NCI-H1092 (cell line): ENCODE measurements at places on chromosomes 13 and 19.

DNA sequence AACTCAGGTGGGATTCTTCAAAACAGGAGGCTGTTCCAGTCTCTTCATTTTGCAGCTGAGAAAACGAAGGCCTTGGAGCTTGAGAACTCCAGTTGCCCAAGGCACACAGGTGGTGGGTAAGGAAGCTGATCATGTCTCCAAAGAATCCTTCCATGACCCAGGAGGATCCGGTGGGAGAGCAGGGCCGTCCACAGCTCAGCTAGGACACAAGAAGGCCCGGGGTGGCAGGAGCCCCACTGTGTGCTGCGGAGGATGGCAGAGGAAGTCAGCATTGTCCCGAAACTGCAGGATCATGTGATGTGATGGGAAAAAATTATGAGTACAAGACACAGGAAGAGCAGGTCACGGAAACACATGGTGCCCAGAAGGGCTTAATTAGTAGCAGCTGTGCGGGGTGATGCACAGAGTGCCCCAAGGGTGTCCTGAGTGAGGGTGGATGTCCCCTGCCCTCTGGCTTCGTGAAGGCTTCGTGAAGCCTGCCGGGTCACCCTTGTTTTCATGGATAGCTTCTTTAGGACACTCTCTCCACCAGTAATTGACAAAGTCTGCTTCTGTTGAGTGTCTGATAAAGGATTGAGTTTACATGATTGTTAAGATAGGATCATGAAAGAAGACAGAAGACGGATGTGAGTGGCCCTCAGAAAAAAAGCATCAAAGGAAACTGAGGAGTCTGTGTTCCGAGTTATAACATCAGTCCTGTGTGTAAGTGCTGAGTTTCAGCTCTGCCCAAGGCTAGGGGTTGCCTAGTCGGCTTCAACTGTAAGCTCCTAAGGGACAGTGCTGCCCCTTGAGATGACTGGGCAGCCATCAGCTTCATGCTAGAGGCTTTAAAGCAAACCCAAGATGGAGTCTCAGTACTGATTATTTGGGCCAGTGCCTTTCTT is 33.8 kb upstream of the SACS start:
- no peak for DNase-seq

- DNase-seq, result peak; percentile 67
Observed at GRCh38 chr13:34156841-34157365, 339.0 kb downstream of the RFC3 start.

DNA sequence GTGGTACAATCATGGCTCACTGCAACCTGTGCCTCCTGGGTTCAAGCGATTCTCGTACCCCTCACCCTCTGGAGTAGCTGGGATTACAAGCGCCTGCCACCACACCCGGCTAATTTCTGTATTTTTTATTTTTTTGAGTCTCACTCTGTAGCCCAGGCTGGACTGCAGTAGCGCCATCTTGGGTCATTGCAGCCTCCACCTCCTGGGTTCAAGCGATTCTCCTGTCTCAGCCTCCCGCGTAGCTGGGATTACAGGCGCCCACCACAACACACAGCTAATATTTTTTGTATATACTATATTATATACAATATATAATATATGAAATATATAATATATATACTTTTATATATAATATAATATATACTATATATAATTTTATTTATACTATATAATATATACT is 52.5 kb downstream of the COLGALT1 start:
- no peak for DNase-seq

- DNase-seq, result no peak
Observed at GRCh38 chr19:49997709-49998108, 27.5 kb downstream of the VRK3 start.

GRCh38 chr13:79393564-79394249 is 12.3 kb downstream of the RBM26 start:
- DNase-seq, result peak; percentile 25

DNA sequence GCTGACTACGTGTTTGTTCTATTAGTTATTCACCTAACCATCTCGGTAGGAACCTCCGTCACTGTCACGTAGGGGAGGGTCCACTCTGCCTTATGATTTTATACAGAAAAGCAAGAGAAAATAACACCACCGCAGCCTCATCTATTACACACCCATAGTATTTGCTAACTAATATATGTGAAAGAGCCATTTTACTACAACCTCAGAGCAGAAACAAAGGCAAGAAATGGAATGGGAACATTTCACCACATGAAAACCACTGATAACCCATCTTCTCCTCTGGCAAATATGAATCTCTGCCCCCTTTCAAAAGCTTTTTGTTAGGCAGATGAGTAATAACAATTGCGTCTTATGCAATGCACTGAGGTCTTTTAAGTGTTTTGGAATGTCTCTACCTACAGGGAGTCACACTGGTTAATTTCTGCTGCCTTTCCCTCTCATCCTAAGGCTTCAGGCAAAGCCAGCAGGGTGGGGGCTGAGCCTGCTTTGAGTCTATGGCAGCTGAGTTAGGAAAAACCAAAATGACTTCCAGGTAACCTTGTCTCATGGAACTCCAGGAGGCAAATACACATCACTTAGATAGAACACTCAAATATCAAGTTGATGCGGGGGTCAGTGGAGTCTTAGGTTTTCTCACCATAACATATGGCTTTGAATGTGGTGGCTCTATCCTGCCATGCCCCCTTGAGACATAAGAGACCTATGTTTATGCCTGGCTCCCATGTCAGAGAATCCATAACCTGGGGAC is 15.0 kb downstream of the TSHZ3 start:
- DNase-seq, result no peak

DNA sequence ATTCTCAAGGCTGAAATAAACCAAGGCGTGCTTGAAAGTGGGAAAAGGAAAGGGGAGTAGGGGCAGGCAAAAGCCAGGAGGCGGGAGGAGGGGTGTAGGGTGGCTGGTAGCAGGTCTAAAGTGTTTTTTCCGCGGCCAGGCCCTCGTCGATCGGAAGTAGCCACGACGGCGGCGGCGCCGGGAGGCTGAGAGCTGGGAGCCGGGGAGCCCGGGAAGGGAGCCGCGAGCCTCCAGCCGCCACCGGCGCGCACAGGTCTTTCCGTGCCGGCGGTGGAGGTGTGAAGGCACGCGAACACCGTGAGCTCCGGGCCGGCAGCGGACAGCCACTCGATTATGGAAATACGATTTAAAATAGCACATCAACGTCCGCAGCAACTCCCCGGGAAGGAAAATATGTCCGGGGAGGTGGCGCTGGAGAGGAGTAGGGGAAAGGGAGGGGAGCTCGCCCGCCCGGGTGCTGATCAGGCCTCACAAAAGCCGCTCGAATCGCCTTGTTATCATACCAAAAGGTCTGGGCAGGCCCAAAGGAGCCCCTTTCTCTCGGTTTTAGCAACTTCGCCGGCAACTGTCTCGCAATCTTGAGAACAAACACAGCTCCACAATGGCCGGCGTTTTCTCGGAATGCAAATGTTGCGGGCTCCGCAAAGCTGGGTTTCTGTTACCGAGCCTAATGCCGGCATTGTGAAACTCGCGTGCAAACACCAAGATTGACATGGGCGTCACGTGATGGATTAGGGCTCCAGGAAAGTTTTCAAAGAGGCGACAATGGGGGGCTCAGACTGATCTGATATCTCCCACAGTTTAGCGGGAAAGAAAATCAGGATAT is 2.9 kb upstream of the PCDH8 start:
- peak; percentile 31 for DNase-seq

DNA sequence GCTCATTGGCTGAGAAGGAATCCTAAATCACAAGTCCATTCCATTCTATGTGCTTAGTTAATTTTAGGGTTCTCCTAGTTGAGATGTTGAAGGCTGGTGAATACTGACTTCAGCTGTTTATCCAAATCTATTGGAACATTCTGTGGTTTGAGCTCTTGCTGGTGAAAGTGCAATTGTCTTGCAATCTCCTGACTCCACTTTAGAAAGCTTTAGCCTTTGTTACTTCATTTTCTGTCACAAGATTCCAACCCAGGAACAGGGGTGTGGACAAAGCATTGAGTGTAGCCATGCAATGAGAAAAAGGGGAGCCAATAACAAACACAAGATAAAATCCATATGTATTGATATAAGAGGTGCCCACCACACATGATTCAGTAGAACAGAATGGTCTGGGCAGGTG is 15.0 kb downstream of the CEACAM21 start:
- no peak for DNase-seq

GRCh38 chr13:57558051-57558467 is 73.5 kb upstream of the PCDH17 start:
- DNase-seq, result peak; percentile 28

- no peak for DNase-seq
Observed at GRCh38 chr13:41962994-41963393, 2.1 kb upstream of the VWA8 start.

DNA sequence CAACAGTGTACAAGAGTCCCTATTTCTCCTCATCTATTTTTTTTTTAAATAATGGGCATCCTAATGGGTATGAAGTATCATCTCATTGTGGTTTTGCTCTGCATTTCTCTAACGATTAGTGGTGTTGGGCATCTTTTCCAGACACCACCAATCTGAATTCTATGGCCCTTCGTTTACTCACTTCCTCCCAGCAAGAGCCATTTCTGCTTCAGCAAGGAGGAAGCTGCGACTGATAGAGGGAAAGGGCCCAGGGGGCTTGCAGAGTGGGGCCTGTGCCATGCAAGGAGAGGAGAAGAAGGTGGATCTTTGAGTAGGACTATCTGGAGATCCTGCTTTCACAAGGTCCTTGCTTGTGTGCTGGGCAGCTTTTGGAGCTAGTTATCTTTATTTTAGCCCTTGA is 58.0 kb downstream of the USPL1 start:
- no peak for DNase-seq

DNA sequence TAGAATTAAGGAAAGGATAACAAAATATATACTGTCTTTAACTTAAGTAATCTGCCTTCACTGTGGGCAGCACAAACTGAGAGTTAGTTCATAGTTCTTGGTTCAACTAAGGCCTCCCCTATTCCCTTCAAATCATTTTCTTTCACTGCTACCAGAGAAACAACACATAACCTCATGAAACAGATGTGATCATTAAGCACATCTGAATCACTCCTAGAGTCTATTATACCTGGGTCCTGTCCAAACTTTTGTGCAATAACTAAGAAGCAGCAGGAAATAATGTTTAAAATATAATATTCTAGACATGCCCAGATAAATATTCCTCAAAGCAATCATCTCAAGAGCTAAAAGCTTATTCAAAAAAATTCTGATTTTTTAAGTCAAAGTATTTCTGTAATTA is 62.9 kb downstream of the ZC3H13 start:
- no peak for DNase-seq

- DNase-seq, result no peak
Observed at GRCh38 chr19:3338541-3339181, 27.7 kb upstream of the NFIC start.

DNA sequence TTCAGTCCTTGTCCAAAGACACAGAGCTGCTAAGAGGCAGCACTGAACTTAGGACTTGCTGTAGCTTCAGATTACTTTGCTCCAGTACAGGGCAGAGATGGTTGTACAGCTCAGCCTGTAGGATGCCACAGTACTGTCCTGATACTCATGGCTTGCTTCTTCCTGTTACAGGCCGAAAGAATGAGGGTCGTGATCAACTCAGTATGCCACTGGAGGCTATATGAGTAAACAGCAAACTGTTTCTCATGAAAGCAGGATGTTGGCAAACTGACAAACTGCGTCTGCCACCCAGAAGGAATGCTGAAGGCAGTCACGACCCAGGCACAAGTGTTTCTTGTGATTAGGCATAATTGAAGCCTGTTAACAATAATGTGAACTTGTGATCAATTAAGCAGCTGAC is 2.8 kb downstream of the ZNF749 start:
- DNase-seq, result no peak

- no peak for DNase-seq
Observed at GRCh38 chr13:19181021-19181620, 503 bp downstream of the TUBA3C start.

DNA sequence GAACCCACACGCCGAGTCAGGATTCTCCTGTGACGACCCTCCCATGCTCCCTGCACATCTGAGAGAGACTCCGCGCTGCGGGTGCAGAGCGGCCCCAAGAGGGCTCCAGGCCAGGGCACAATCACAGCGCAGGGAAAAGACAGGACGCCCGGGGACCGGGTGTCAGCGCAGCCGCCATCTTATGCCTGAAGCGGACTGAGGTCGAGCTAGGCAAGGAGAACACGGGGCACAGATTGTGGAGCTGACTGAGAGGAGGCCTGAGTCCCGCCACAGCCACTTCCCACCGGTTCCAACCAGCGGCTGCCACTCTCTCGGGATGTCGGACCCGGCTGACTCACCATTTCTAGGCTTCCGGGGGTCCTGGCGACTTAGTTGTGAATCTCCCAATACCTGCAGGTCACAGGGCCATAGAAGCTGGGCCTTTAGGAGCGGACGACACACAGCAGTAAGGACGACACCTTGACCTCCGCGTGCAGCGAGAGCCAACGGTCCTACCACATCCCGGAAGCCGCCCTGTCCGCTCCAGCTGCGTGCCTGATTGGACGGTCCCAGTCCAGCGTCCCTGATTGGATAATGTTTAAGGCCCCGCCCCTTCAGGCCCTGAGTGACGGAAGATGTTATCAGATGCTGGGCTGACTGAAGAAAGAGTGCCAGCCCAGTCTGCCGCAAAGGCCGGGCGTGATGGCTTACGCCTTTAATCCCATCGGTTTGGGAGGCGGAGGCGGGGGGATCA is at the start of gene ZNF728:
ZNF728 (minus strand) TSS at position 487 of the 733 bp plus-strand sequence; CDS start at position 341, 146 bp downstream.
- no peak for DNase-seq

GRCh38 chr13:99895444-99896368 is 75.9 kb downstream of the ZIC5 start:
- no peak for DNase-seq

GRCh38 chr19:33697766-33698165 is 76.0 kb downstream of the CHST8 start:
- DNase-seq, result no peak

DNA sequence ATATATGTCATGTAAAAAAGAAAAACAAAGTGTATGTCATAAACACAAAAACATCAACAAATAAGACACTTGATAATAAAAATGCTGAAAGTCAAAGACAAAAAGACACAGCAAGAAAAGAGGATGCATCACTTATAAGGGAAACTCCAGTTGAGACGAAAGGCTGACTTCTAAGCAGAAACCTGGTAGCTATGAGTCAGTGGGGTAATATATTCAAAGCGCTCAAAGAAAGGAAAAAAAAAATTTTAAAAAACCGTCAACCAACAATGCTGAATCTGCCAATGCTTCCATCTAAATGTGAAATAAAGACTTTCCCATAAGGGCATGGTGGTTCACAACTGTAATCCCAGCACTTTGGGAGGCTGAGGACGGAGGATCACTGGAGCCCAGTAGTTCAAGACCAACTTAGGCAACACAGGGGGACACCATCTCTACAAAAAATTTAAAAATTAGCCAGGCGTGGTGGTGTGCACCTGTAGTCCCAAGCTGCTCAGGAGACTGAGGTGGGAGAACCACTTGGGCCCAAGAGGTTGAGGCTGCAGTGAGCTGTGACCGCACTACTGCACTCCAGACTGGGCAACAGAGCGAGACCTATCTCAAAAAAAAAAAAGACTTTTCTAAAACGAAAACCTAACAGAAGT is 24.0 kb downstream of the USP12 start:
- DNase-seq, result no peak

DNA sequence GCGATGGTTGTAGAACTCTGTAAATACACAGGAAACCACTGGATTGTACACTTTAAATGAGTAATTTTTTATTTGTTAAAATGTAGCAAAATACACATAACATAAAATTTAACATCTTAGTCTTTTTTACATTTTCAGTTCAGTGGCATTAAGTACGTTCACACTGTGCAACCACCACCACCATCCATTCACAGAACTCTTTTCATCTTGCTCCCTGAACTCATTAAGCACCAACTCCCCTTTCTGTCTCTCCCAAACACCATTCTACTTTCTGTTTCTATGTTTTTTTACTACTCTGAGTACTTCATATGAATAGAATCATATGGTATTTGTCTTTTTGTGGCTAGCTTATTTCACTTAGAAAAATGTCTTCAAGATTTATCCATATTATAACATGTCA is 2.7 kb upstream of the UBL3 start:
- DNase-seq, result no peak
